ENCODE measurements at places on chromosomes 11 and 22.

DNA sequence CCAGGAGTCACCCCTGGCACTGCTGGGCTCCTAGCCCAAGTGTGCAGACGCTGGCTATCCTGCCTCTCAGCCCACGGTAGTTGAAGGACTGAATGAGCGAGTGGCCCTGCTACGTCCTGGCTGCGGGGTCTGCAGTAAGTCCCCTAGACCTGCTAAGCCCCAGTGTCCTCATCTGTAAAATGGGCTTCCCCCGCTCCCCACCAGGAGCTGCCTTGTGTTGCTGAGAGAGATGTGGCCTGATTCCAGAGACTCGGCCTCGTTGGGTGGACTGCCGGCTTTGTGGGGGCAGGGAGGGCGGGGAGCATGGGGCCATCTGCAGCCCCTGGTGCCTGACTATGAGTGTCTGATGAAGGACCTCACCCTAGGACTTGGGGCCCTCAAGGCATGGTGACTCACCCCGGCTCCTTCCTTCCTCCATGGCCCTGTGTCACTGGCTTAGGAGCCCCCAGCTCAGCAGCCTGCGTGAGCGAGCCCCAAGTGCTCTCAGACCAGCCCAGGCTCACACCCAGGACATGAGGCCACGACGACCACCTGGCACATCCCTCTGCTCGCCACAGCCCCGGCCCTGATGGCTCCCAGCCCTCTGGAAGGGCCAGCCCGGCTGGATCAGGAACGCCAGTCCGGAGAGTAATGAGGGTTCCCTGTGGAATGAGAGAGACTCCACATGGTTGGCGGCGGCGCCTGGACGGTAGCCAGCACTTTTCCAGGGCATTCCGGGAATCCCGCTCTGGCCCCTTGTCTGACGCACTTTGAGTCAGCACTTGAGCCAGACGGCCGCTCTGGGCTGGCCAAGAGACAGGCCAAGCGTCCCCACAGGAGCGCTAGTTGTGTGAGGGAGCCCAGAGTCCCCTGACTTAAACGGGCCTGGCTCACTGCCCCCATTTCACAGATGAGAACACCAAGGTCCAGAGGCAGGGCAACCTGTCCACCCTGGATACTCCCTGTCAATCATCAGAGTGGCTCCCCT lies 50.5 kb upstream of the SHISAL1 start:
- no peak for DNase-seq

DNA sequence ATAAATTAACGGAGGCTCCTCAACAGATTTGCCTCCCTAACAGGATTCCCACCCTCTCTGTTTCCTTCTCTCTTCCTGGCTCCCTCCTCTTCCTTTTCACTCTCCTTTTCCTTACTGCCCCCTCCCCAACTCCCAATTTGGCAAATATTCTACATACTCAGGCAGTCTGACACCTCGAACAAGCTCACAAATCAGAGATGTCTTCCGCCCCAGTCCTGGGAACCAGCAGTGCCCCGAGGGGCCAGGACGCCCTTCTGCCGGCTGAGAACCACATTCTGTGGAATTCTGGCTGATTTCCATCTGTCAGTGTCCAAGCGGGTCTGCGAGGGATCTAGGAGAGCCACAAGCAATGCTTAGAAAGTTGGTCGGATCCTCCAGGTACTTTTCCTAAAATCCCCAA lies 94.0 kb downstream of the NTM start:
- no peak for DNase-seq

DNA sequence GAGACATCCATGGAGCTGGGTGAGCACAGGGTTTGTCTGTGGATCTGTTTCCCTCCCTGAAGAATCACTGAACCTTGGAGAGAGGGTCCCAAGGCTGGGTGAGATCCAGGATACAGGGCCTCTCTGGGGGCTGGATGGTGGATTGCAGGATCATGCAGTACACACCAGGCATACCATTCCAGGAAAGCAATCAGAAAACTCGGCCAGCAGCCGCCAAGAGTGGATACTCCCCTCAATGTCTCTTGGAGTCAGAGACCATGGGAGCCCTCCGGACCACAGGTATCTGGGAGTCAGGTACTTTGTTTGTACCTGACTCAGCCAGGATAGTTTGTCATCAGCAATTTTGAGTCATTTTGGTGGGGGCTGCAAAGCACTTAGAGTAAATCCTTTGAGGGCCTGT lies 14.6 kb upstream of the SYT13 start:
- DNase-seq = no peak

- DNase-seq = no peak
These were observed 106.4 kb downstream of the TRAF6 start for GRCh38 chr11:36403661-36404060.

- DNase-seq = no peak
These were observed 1.6 kb downstream of the RTCB start for GRCh38 chr22:32410459-32410858.

DNA sequence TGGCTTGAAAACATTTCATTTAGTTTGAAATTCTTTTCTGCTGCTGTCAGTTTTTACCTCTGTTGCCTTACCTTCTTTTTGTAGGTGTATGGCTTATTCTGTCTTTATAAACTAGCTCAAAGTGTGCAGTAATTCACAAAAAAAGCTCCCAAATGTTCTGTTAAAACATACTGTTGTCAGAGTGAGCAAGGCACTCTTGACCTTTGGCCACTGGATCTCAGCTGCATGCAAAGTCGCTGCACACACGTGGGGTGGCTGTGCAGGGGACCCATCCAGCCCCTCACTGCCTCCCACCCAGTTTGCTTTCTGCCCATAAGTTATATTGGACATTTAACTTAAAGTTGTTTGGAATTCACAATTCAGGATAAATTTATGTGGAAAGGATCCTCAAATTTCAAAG lies 92.2 kb downstream of the AMOTL1 start:
- no peak for DNase-seq

- no peak for DNase-seq
These were observed 24.4 kb upstream of the PAMR1 start for GRCh38 chr11:35549787-35550186.

DNA sequence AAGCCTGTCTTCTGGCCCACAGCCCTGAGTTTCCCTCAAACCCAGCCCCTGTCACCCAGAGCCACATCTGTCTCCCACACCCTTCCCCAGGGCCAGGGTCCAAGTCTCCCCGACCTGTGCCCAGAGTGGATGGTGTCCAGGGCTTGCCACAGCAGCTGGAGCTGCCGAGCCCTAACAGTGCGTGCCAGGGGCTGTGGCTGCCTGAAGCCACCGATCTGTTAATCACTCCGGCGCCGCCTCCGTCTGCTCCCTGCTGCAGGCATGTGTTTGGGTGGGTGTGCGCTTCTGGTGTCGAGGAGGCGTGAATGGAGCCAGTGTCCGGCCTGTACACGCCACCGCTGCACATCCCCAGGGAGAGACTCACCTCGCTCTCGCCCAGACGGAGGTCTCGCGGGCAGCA lies 26.1 kb downstream of the SHISAL1 start:
- no peak for DNase-seq

DNA sequence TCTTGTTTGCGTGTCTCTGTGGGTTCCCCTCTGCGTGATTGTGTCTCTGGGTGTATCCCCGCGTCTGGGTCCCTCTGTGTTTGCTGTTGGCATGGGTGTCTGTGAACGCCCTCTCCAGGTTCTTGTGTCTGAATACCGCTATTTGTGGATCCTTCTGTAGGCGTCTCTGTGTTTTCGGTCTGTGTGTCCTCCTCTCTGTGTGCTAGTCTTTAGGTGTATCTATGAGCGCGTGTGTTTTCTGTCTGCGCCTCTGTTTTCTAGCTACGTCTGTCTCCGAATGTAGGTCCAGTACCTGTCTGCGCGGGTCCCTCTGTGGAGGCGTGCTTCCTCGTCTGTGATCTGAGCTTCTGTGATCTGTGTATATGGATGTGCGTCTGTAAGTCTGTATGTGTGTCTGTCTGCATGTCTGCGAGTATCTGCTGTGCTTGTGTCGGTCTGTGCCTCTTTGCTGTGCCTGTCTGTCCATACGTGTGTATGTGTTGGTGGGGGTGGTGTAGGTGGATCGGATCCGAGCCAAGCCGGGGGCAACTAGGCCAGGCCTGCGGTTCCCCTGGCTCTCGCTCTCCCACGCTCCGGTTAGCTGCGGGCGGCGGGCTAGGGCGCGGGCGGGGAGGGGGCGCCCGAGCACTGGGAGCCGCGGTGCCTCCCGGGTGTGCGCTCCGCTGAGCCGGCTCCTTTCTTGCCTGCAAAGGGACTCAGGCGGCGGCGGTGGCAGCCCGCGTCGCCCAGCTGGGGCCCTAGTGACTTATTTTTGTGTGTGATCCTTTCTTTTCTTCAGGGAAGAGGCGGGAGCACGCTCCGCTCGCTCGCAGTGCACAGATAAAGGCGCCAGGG lies 105.3 kb upstream of the E2F8 start:
- DNase-seq = no peak

Measured in stimulated activated CD4-positive, alpha-beta T cell treated with anti-CD3 and anti-CD28 coated beads, Interleukin-4, amount 100 ng/mL, for 48 hours (primary cell).